Amniotic epithelial cell (primary cell): ENCODE measurements at places on chromosomes 1 and 21.

DNA sequence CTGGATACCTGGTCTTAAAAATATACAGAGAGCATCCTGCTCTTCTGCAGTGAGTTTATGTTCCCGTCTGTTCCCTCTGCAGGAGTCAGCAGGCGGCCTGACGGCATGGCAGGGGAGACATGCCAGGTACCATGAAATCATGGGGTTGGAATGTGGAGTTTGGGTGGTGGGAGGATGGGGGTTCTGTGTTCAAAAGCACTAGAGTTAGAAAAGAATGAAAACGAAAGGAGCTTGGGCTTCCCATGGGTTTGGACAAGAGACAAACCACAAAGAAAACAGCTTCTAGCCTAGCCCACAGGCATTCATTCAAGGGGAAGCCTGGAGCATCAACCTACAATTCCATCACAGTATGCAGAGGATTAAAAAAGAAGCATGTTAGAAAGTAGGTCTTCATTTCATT, 59.9 kb downstream of the WARS2 start:
- peak; percentile 99 for DNase-seq

- peak; percentile 82 for DNase-seq
These were observed 47.5 kb downstream of the ROR1 start for GRCh38 chr1:63821091-63822005.

GRCh38 chr1:176903474-176903873, 261.0 kb downstream of the ASTN1 start:
- peak; percentile 7 for DNase-seq

- peak; percentile 91 for DNase-seq
These were observed 97.8 kb upstream of the ZC3H11B start for GRCh38 chr1:219710529-219711194.

DNA sequence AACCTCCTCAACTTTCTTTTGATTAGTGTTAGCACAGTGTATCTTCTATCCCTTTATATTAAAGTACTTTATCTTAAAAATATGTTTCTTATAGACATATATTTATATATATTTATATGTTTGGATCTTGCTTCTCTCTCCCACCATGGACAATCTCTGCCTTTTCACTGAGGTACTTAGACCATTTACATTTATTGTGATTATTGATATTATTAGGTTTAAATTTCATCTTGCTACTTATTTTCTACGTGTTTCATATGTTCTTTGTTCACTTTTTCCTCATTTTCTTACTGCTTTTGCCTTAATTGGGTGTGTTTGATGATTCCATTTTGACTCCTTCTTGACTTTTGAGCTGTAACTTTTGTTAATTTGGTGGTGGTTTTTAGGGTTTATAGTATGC, 70.7 kb downstream of the POFUT2 start:
- no peak for DNase-seq

DNA sequence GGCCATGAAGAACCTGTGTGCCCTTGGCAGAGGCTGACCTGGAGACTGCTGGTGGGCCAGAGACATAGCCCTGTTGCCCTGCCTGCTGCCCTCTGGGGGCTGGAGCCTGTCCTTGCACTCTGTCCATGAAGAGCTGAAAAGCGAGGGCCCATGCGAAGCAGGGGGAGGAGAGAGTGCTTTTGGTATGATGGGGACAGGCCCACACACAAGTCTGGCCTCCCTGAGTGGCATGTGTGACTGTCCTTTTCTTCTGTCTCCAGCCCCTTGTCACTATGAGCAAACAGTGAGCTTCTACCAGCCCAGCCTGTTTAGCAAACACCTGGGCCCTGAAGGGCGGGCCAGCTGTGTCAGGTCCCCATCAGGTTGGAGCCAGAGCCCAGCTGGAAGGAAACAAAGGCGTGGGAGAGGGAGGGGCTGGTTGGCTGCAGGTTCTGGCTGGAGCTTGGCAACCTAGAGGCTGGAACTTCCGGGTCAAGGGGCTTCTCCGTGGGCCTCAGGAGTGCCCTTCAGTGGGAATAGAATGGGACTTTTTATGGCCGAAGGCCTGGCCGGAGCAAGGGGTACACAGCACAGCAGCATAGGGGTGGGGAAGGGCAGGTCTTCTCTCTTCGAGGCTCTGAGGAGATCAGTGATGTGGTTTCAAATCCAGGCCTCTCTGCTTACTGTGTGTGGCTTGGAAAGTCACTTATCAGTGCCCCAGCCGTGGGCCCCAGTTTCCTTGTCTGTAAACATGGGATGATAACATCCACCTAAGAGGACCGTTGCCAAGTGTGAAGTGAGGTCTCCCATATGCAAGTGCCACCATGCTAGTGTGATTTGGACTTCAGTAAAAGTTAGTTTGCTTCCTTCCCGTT, 14.3 kb downstream of the QSOX1 start:
- DNase-seq: no peak

DNA sequence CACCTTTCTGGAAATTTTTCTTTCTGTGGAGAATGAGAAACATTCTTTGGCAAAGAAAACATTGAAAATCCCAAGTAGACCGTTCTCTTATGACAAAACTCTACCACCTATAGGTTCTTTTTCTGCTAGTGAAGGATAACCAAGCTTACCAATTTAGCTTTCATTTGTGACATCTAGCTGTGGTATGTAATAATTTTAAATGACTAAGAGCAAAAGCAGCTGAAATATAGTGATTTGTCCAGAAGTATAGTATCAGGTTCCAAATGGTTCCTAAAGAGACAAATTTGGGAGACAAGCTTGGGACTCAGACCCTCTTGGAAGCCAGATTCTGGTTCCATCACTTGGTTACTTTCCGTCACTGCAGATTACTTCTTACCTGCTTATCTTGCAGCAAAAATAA, 24.4 kb downstream of the FUBP1 start:
- no peak for DNase-seq

DNA sequence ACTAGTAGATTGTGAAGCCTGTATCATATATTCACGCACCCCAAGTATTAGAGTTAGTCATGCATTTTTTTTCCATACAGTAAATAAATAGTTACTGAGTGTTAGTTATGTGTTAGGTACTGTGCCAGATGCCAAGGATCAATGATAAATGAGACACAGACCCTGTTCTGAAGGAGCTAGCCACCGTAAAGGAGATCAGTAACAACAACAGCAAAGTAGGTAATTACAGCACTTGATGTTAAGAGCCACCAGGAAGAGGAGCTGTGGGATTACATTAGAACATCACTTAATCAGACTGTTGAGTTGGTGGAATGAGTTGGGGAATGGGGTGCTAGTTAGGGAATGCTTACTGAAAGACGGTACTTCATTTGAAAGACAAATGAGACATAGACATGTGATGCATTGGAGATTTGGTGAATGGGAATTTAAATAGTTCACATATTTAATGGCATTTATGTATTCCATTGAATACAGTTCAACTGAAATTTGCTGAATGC, 21.0 kb downstream of the PRKAA2 start:
- no peak for DNase-seq

- DNase-seq: no peak
These were observed 11.6 kb downstream of the CD160 start for GRCh38 chr1:145730900-145731299.
